ENCODE measurements at places on chromosomes 2 and 18. TPM values are rescaled to one million over a fixed set of nuclear protein-coding genes. Genes with fewer than 3 reads are reported as not detected.

- DNase-seq: no peak
These were observed 86.5 kb downstream of the STK39 start for GRCh38 chr2:168160897-168161296.

Gene MROH2A
- not detected for total RNA-seq

- no peak for DNase-seq
These were observed 69.6 kb downstream of the MAP4K4 start for GRCh38 chr2:101766871-101767739.

Gene RNU2-63P
- not detected for total RNA-seq

Gene OBSL1
- 73.1 TPM for total RNA-seq
